ENCODE measurements at places on chromosomes 12 and 14.

- no peak for DNase-seq
Measured at GRCh38 chr12:25854991-25855390, 103.5 kb upstream of the RASSF8 start.

DNA sequence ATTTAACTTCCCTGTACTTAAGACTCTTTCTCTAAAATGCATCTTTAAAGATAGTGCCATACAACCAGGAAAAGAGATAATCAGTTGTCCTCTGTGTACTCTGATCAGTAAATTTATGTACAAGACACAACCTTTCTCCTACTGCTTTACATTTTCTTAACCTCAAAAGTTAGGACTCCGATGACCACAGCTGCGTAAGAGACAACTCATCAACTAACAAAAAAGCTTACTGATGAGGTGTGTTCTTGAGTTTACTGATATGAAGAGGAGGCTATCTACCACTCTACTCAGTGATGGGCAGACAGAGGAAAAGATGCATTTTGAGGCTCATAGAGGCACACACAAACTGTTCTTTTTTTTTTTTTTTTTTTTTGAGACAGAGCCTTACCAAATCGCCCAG lies 71.4 kb upstream of the HIF1A start:
- DNase-seq, result no peak

DNA sequence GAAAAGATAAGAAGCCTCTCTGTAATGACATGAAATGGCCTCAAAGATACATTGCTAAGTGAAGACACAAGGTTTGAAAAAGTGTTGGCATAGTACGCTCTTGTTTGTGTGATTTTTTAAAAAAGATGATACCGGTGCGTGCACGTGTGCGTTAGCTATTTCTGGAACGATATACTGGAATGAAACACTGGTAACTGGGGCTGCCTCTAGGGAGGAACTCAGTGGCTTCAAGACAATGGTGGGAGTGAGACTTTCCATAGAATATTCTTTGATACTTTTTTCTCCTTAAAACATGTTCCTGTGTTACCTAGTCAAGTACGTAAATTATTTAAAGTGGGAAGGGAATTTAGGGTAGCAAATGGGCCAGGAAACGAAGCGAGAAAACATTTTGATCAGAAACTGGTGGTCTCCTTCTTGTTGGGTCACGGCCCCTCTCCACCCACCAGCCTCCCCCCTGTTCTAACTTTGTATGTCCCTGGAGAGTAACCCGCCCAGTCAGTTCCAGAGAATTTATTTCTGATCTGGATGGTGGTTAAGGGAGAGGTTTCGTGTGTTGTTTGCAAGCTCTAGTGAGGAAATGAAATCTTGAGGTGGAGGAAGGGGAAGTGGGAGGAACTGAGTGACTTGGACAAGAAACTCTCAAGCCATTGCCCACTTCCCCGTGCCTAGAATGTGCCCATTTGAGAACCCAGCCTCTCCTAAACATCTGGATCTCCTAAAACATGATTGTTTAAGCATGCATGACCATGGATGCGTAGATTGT lies 6.6 kb downstream of the FGF6 start:
- no peak for DNase-seq

DNA sequence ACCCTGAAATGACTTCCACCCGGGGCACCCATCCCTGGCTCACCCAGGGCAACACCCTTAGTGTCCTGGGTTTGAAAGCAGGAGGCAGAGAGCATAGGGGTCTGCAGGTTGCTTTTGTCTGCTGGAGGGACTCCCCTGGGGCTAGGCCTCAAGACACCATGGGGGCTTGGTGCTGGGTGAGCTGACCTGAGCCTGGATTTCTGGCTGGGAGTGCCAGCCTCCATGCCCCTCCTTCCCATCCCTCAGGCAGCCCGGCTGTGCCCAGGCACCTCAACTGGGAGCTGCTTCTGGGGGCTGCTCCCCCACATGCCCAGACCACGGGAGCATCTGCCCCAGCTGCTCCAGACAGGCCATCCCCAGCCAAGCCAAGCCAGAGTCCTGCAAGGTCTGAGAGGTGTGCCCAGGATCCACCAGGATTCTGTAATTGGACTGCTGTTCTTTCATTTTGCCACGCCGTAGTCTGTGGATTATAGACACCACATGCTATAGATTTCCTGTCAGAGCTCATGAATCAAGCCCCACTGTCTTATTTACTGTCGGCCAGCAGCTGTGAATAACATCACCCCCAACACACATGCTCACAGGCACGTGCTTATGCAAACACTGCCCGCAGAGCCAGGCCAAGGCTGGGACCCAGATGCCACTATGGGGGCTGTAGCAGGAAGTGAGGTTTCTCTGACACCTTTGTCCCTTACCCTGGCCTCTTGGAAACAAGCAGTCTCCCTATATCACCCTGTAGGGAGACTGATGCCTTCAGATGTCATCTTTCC lies 29.4 kb upstream of the ESRRB start:
- DNase-seq, result no peak

DNA sequence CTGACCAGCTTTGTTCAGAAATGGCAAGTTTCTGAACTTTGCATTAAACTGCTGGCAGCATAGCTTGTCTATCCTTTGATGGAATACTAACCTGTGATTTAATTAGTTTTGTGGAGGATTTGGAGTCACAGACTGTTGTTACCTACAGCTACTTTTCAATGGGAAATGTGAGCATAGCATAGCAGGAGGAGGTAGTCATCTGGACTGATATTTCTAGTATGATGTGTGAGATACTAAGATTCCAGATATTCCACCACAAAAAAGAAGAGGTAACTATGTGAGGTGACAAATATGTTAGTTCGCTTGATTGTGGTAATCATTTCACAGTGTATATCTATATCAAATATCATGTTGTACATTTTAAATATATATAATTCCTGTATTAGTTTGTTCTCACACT lies 833.0 kb downstream of the SLC6A15 start:
- DNase-seq, result no peak

GRCh38 chr12:45973526-45973925 lies 16.8 kb downstream of the SCAF11 start:
- DNase-seq, result no peak

- no peak for DNase-seq
Measured at GRCh38 chr14:94395282-94395887, 7.0 kb upstream of the SERPINA1 start.

DNA sequence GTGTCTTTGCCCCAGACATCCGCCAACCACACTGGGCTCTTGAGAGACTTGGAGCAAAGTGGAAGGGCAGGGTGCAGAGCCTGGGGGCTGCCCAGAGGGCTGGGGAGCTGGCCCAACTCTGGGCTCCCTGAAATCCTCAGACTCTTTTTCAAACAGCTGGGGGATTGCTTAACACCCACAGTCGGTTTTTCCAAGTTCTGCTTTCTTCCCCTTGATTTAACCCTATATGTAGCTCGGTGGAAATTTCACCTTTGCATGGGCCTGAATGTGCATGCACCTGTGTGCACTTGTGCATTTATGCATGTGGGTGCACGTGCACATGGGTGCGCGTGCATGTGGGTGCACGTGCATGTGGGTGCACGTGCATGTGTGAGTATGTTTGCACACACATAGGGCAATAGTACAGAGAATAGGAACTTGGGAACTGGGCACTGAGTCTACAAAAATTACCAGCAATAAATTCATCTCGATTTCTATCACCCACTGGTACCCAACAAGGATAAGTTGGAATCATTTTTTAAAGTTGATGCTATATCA lies 52.3 kb upstream of the RFLNA start:
- DNase-seq, result no peak

DNA sequence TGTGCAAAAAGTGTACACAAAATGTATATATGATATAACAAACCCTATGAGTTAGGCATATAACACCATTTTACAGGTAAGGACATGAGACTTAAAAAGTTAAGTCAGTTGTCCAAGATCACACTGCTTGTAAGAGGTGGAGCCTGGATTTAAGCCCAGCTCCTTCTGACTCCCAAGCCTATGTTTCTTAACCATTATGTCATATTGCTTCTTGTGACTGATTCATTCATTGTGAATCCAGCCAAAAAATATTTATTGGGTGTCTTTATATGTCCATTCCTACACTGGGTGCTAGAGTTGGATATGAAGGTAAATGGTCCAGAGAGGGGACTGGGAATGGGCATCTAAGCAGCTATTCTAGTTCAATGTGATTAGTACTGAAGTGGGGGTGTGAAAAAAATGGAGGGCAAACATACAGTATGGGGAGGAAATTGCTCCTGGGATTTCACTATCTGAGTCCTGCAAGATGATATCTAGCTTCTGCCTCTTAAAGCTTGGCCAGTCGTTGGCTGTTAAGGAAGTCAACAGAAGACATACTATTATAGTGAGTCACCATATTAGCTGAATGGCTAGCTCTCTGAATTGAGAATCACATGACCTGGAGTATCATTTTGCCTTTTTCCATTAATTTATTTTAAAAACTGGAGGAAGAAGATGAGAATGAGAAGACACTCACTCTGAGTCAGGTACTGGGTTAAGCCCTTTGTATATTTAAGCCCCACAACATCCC lies 28.8 kb downstream of the PAX9 start:
- no peak for DNase-seq

- DNase-seq, result no peak
Measured at GRCh38 chr14:63428486-63428885, 109.8 kb upstream of the GPHB5 start.

GRCh38 chr12:80142640-80143039 lies 43.3 kb downstream of the OTOGL start:
- no peak for DNase-seq

- no peak for DNase-seq
Measured at GRCh38 chr14:21894003-21894897, 220.6 kb upstream of the OR4E1 start.

DNA sequence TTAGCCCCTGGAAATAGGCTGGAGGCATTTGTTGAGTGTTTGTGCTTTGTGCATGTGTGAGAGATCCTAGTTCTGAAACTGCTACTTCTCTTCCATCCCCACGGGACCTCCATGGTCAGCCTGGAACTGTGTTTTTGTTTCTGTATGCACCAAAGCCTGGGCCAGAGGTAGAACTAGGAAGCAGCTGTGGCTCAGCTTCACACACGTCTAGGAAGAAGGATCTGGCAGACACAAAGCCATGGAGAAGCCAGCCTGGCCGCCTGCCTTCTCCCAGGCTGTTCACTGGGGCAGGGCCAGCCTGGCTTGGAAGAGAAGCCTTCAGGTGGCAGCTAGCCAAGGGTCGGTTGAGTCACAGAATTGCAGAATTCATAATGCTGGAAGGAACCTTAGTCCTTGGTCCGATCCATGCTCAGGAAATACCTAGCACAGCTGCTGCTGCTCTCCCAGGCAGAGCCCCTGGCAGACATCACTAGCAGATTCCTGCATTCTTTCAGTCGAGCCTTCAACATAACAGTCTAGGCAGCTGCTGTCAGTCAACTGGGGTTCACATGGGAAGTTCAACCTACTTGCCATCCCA lies 27.0 kb downstream of the RIN3 start:
- peak; percentile 99 for DNase-seq

DNA sequence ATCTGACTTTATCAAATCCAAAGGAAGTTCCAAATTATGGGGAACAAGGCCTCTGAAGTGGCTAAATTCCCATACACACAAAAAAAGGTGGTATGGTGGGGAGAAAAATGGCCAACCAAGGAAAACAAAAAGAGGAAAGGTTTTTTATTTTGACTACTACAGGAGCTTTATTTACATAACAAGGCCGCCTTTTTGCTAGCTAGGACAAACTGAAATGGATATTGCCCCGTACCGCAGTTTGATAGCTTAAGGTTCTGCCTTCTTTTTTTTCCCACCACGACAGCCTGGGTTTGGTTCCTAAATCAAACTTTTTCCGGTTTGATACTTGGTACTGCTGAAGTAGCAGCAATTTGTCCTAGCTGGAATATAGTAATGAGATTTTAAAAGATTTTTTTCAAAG lies 66.8 kb downstream of the COX16 start:
- DNase-seq, result no peak

- DNase-seq, result no peak
Measured at GRCh38 chr14:59200195-59200594, 11.7 kb downstream of the DAAM1 start.

DNA sequence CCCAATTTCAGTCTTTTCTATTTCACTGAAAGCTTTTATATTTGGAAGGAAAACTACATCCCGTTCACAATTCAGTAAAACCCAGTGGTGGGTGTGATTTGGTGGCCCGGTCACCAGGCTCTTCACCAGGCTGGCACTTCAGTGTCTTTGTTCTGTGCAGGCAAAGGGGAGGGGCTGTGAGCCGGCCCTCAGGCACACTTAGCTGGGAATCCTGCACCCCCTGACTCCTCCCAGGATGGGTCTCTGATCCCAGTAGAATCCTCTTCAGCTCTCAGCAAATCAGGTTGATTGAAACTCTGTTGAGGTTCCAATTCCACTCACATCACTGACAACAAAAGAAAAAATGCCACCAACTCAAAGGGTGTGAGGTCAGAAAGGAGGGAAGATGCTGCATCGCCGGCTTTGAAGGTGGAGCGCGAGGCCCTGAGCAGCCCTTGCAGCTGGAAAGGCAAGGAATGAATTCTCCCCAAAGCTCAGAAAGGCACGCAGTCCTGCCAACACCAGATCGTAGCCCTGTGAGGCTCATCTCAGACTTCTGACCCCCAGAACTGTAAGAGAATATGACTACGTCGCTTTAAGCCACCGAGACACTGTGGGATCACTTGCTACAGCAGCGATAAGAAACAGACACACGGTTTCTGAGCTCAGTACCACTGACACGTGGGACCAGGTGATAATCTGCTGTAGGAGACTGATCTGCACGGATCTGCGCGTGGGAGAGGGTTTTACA lies 166.6 kb downstream of the PIWIL1 start:
- no peak for DNase-seq

- DNase-seq, result no peak
Measured at GRCh38 chr12:131905630-131906091, 11.2 kb downstream of the ULK1 start.

- peak; percentile 95 for DNase-seq
Measured at GRCh38 chr14:92511453-92512238, 1.9 kb upstream of the RIN3 start.

DNA sequence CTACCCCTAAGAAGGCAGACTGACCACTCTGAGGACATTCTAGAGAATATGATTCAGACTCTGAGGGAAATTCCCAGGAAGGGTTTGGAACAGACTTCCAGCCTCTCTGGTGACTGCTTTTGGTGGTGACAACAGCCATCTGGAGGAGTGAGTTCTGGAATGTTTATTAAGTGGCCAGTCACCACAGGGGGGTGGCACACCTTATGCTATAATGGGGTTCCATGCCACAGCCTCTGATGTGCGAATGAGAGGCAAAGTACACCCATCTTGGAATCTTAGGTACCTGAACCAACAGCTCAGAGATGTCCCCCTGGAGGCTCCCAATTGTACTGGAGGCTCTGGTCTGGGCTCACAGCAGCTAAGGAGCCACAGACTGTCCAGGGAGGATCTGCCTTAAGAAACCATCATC lies 9.5 kb upstream of the TINF2 start:
- DNase-seq, result no peak

GRCh38 chr14:48111151-48111550 lies 435.7 kb upstream of the MDGA2 start:
- no peak for DNase-seq

DNA sequence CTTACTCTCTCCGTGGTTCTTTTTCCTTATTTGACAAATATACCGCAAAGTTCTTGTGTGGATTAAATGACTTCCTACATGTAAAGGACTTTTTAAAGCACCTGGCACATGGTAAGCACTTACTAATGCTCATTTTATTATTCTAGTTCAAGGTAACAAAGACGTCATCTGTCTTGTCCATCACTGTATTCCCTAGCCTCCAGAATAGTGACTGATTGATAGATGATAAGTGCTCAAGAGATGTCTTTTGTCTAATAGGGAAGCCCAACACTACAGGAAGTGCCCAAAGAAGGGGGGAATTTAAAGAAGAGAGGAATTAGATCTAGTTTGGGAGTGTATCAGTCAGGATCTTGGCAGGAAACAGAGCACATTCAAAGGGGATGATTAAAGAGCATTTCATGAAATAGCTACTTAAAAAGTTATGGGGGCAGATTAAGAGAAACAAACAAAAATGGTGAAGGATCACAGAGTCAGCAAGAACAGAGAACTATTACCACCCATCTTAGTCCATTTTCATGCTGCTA lies 151.9 kb downstream of the GXYLT1 start:
- no peak for DNase-seq

Measured in GM04504 (cell line).